ENCODE measurements at places on chromosomes 3 and 15.

- no peak for DNase-seq
Observed at GRCh38 chr3:186053954-186054791, 54.7 kb downstream of the ETV5 start.

DNA sequence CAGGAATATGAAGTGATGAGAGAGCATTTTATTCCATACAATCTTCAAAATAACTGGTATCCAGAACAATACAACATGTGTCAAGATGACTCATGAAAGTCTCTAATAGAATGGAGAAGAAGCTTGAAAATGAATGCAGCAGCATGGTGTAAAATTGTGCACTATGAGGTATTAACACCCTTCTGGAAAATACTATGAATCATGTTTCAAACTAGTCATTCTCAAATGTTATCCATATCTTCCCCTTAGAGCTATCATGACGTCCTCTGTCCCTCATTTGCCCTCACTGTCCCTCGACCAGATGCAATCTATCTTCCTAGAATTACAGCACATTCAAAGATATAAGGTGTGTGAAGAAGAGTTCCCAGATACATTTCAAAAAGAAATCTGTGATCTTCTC lies 198.2 kb downstream of the NECTIN3 start:
- no peak for DNase-seq

- DNase-seq, result no peak
Observed at GRCh38 chr3:132456136-132456535, 38.8 kb downstream of the DNAJC13 start.

DNA sequence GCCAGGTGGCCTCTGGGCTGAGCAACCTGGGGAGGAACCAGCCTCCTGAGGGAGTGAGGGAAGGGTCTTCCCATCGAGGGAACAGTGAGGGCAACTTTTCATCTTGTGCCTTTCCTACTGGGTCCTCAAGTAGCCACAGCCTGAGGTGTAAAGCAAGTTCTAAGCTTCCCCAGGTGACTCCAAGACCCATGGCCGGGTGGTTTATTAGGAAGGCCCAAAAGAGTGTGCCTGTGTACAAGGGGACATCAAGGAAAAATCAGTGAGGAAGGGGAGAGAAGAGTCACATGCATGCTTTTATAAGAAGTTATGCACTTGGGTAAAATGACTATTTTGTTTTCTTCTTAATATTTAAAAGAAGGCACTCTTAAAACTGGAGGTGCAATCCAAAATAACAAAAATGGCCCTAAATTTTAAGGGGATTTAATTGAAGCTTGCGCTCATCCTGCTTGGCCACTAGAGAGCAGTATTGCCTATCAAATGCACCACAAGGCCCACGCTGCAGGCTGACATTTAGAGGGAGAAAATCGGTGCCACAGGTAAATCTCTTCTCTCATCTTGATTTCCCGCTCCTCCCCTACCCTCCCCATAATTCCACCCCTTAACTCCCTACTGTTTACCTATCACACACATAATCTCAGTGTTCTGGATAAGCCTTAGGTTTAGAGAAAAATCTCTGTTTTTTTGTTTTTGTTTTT lies 6.7 kb downstream of the NANOGP8 start:
- DNase-seq, result peak; percentile 40

DNA sequence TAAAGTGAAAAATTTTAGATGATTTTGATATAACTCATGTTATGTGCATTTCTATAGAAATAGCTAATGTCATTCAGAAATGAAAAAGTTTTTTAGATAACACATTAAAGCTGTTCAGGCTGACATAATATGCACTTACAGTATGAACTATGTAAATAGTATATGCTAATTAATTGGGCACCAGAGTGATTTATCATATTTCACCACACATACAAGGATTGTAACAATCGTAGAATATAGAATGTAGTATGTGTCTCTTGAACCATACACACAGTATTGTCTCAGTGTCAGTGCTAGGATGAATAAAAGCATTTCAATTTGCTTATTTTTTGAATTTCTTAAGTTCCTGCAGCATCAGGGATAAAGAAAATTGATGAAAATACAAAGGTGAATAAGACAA lies 710.0 kb downstream of the OTOL1 start:
- DNase-seq, result no peak
